ENCODE measurements at places on chromosomes 4 and X. TPM values are rescaled to one million over a fixed set of nuclear protein-coding genes. Genes with fewer than 3 reads are reported as not detected.
A peak's percentile ranks its signal among the peaks of the same experiment; 100 is the strongest.

DNA sequence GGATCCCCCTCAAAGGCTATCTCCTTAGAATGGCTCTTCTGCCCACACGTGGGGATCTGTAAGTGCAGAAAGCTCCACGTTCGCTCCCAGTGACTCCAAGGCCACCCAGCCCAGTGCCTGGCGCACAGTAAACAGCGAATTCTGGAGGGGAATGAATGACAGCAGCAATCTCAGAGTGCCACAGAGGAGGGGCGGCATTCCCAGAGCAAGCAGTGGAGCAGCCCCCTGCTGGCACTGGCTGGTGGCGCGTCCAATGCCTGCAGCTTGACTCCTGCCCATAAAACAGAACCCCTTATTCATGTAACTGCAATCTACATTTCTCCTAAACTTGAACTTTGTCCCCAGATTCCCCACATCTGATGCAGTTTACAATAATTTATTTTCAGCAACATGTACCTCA is 6.9 kb upstream of the HELT start:
- H3K27me3 ChIP-seq: no peaks in the 10 kb centered on the region
- H3K4me3 ChIP-seq: no peak overlapping the region
- DNase-seq: no peak
- no peak overlapping the region for H3K27ac ChIP-seq
- H3K36me3 ChIP-seq: no peaks in the 10 kb centered on the region

GRCh38 chr4:19497705-19498104 is 754.0 kb upstream of the SLIT2 start:
- H3K4me1 ChIP-seq: no peaks in the 10 kb centered on the region
- H3K27me3 ChIP-seq: no peaks in the 10 kb centered on the region
- no peak overlapping the region for H3K27ac ChIP-seq
- no peaks in the 10 kb centered on the region for H3K36me3 ChIP-seq

DNA sequence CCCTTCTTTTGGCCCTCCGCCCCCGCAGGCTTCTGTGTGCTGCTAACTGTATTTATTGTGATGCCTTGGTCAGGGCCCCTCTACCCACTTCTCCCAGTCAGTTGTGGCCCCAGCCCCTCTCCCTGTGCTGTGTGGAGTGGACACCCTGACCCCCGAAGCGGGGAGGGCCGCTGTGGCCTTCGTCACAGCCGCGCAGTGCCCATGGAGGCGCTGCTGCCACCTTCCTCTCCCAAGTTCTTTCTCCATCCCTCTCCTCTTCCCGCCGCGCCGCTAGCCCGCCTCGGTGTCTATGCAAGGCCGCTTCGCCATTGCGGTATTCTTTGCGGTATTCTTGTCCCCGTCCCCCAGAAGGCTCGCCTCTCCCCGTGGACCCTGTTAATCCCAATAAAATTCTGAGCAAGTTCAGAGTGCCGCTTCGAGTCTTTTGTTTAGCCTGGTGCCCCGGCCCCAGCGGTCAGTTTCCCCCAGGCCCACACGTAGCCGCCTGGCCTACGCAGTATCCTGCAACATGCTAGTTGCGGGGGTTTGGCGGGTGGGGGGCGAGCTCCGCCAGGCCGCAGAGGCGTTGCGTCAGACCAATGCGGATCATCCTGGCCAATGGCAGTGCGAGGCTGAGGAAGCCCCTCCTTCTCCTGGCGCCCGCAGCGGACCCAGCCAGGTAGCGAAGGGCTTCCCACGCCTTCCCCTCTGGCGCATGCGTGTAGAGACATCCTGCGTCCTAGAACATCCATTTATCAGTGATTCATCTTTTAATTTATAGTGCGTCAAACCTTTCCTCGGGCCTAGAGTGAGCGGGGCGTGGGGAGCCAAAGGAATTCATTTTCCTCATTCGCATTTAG is 5.6 kb upstream of the KANTR start:
- peaks cover 2% of the 10 kb centered on the region for H3K4me1 ChIP-seq
- H3K36me3 ChIP-seq: no peaks in the 10 kb centered on the region
- H3K27ac ChIP-seq: peak overlapping the region; percentile 85
- no peaks in the 10 kb centered on the region for H3K27me3 ChIP-seq
- H3K4me3 ChIP-seq: peak overlapping the region; percentile 50
- DNase-seq: peak; percentile 89

DNA sequence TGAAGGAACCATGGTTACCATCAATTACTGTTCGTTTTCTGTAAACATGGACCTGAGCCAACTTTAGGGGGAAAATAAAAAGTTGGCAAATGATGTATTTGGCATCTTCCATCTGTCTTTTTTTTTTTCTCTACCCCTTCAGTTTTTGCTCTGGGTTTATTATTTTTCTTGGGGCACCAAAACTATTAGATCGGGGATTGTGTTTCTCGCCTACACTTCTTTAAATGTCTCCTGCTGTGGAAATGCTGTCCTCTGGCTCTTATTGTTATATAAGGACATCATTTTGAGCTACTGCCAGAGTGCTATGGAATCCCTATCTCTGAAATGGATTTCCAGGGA is 234.0 kb upstream of the SLIT2 start:
- H3K27me3 ChIP-seq: no peaks in the 10 kb centered on the region
- no peaks in the 10 kb centered on the region for H3K36me3 ChIP-seq
- no peak overlapping the region for H3K27ac ChIP-seq
- H3K4me1 ChIP-seq: no peaks in the 10 kb centered on the region
- no peak overlapping the region for H3K4me3 ChIP-seq

GRCh38 chr4:114386637-114387233 is 211.9 kb upstream of the UGT8 start:
- DNase-seq: no peak
- H3K27me3 ChIP-seq: no peaks in the 10 kb centered on the region
- H3K27ac ChIP-seq: no peak overlapping the region

DNA sequence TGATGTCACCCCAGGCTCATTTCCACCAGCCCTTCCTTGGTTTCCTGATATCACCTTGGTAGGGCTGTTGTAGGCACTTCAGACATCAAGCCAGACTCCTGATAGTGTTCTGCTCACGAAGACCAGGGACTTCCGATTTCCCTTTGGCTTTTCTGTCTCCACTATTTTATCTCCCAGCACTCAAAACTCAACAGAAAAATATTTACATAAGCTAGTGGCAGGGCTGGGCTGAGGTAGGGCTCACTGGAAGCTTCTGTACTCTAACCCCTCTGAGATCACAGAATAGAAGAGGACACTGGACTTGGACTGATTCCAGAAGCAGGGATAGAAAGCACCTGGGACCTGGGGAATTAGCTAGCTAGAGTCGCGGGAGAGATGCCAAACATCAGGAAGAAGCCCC is 34.4 kb upstream of the EFNB1 start:
- no peak overlapping the region for H3K27ac ChIP-seq
- no peaks in the 10 kb centered on the region for H3K27me3 ChIP-seq

The ZNF630 gene
- 5.6 TPM for total RNA-seq

The EVC2 gene
- 10.0 TPM for total RNA-seq

The SLC6A8 gene
- 91.3 TPM for total RNA-seq

The NKX3-2 gene
- total RNA-seq: 1.3 TPM

Data from testis (tissue), 5 donors.